ENCODE measurements at places on chromosomes 2 and 18. TPM values are rescaled to one million over a fixed set of nuclear protein-coding genes. Genes with fewer than 3 reads are reported as not detected.

DNA sequence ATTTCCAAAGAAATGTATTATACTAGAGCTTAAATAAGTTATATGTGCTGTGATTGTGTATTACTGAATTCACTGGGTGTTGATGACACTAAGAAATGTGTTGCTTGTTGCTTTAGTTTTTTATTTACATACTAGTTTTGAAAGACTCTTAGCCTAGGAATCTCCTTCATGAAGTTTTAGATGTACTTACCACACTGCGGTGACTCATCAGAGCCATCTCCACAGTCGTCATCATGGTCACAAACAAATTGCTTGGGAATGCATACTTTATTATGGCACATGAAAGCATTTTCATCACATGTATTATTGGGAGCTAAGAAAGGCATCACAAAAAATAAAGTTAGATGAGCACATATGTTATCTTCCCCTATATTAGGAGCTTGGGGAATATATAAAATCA lies 1624.2 kb downstream of the LRP1B start:
- peak; percentile 52 for DNase-seq

CEP76 gene
- 6.0 TPM for polyA plus RNA-seq

- DNase-seq, result no peak
These were observed 51.0 kb upstream of the BCL2L11 start for GRCh38 chr2:111069722-111070121.

DNA sequence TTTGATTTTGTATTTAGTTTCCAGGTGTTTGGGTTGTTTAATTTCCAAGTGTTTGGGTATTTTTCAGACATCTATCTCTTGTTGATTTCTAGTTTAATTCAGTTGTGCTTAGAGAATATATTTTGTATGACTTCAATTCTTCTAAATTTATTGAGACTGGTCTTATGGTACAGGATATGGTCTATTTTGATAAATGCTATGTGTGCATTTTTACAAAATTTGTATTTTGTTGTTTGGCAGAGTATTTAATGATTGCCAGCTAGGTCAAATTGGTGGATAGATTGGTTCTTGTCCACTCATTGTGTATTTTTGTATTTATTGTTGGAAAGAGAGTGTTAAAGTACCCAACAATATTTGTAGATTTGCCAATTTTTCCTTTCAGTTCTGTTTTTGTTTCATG lies 23.7 kb upstream of the LAMA1 start:
- DNase-seq, result no peak

DNA sequence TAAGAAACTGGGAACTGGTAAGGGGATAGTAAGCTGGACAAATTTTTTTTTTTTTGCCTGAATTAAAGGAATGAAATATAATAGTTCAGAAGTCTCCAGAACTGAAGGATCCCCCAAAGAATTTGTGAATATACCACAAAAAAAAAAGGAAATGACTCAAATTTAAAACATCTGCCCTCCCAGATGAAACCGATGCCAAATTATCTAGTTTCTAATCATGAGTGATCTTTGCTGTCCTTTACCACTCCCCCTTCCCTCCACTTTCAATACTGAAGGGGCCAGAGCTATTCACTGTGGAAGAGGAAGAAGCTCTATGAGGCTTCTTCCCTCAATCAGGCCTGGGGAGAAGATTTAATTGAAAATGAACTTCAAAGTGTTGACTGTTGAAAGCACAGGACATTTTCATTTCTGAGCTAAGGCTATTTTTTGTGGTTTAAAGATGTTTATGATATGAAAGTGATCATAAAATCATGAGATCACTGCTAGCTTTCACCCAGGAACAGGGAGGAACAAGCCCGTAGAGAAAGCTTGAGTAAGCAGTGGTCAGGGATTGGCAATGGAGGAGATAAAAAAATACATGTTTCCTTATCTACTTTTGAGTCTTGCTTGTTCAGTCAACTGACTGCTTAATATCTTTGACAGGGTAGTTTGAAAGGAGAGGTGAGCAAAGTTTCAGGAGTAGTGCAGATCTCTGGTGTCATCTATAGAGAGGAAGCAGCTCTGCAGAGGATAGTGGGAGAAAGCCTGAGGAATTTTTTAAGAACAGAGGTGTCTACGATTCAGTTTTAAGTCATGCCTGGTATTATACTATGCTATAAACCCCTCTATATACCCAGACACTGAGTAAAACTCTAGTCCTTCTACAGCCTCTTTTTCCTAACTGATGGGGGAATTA lies 409.5 kb upstream of the FIGN start:
- peak; percentile 43 for DNase-seq

RAB27B gene
- polyA plus RNA-seq, result 0.35 TPM

CAPN14 gene
- 0.04 TPM for polyA plus RNA-seq

HOXD12 gene
- not detected for polyA plus RNA-seq

GRCh38 chr2:42169874-42170521 lies 845 bp downstream of the EML4 start:
- DNase-seq, result no peak

DNA sequence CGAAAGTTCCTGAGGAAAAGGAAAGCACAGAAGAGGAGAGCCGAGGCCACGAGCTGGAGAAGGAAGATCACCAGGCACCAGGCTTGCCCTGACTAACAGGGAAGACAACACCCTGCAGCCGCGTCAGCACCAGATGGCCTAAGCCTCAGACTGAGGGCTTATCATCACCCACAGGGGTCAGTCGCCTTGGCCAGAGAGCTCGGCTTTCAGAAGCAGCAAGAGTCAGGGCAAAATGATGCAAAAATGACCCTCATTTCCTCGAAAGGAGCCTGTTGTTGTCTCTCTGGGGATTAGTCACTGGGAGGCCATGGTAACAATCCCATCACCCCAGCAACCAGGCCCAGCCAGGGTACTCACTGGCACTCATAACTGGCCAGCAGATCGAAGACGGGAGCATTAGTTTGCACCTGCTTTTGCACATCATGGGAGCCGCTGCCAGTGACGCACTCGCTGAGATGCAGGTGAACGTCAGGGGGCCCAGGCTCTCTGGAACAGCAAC lies 42.7 kb upstream of the ZFP36L2 start:
- DNase-seq, result peak; percentile 59

GRCh38 chr2:171553236-171553635 lies 31.0 kb downstream of the CYBRD1 start:
- no peak for DNase-seq

SPP2 gene
- not detected for polyA plus RNA-seq

GRCh38 chr2:2771721-2772411 lies 440.8 kb upstream of the MYT1L start:
- no peak for DNase-seq

MEP1B gene
- polyA plus RNA-seq, result 0.11 TPM

HOXD8 gene
- polyA plus RNA-seq, result 43.1 TPM

SLC35G4 gene
- not detected for polyA plus RNA-seq

CCDC74A gene
- polyA plus RNA-seq, result 2.2 TPM

- no peak for DNase-seq
These were observed 22.5 kb upstream of the SPAG16 start for GRCh38 chr2:213261715-213262114.

AMER3 gene
- polyA plus RNA-seq, result not detected

CCBE1 gene
- 4.7 TPM for polyA plus RNA-seq

GRCh38 chr18:67132919-67133318 lies 383.6 kb downstream of the DSEL start:
- no peak for DNase-seq

Data from muscle of back (tissue), 13 donors.